T1000 (cell line): ENCODE measurements at places on chromosomes 16 and 17.

- DNase-seq, result no peak
Observed at GRCh38 chr16:69589434-69590269, 23.9 kb downstream of the NFAT5 start.

DNA sequence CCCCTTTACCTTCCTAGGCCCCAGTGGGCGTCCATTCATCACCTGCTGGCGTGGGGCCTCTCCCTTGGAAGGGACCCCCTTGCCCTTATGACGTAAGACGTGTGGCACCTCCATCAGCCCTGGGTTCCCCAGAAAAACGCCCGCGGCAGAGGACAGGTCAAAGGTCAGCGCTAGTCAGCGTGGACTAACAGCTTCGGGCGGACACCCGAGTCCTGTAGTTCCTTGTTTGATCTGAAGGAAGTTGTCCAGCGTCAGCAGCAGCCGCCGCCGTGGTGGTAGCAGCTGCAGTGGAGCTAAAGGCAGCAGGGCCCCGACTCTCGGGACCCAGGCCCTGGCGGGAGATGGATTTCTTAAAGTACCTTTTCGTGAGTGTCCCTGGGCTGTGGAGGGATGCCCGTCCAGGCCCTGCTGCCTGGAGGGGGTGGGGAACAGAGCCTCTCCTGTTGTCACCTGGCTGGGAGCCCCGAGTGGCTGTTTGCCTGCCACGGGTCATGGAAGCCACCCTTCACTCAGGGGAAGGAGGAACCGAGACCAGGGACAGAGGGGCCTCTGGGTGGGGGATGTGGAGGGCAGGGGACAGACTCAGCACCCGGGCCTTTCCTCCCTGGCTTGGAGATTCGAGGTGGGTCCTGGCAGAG, 123.6 kb downstream of the OR1D5 start:
- DNase-seq, result no peak

DNA sequence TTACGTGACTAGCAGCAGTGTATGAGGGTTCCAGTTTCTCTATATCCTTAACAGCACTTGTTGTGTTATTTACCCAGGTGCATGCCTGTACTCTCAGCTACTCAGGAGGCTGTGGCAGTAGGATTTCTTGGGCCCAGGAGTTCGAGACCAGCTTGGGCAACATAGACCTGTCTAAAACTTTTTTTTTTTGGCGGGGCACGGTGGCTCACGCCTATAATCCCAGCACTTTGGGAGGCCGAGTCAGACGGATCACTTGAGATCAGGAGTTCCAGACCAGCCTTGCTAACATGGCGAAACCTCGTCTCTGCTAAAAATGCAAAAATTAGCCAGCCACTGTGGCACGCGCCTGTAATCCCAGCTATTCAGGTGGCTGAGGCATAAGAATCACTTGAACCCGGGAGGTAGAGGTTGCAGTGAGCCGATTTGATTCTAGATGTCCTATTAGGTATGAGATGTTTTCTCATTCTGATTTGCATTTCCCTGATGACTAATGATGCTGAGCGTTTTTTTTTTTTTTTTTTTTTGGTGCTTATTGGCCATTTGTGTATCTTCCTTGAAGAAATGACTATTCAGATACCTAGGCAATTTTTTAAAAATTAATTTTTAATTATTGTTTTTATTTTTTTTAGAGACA, 13.4 kb downstream of the CASC3 start:
- no peak for DNase-seq

- no peak for DNase-seq
Observed at GRCh38 chr16:9061358-9061813, 30.1 kb upstream of the HAPSTR1 start.

DNA sequence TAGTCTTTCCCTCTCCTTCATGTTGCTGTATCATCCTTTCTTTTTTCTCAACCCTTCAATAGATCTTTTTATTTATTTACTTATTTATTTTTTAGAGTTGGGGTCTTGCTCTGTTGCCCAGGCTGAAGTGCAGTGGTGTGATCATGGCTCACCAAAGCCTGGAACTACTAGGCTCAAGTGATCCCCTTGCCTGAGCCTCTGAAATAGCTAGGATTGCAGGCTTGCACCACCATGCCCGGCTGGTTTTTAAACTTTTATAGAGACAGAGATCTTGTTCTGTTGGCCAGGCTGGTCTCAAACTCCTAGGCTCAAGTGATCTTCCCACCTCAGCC, 51.7 kb downstream of the SNX29 start:
- DNase-seq, result no peak

DNA sequence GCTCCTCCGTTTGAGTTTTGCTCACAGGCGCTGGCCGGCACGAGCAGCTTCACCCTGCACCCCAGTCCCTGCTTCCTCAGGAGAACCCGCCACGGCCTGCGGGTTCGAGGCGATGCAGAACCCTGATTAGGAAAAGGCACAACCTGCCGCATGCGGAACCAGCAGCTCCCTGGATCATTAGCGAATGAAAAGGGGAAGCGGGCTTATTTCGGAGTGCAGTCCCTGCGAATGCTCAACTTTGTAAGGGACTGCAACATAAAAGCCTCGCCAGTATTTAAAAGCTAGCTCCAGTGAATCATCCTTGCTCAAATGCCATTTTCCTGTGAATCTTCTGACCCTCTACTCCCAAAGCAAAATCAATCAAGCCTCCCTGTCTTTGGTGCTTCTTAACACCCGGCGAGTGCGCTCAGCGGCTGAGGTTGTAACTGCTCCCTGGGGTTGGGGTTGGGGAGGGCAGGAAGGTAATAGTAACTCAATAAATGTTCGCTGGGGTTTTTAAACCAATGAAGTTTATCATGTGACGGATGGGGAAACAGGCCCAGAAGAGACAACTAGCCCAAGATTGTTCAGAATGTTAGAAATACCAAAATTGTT, 678 bp upstream of the AKAP10 start:
- DNase-seq, result no peak

DNA sequence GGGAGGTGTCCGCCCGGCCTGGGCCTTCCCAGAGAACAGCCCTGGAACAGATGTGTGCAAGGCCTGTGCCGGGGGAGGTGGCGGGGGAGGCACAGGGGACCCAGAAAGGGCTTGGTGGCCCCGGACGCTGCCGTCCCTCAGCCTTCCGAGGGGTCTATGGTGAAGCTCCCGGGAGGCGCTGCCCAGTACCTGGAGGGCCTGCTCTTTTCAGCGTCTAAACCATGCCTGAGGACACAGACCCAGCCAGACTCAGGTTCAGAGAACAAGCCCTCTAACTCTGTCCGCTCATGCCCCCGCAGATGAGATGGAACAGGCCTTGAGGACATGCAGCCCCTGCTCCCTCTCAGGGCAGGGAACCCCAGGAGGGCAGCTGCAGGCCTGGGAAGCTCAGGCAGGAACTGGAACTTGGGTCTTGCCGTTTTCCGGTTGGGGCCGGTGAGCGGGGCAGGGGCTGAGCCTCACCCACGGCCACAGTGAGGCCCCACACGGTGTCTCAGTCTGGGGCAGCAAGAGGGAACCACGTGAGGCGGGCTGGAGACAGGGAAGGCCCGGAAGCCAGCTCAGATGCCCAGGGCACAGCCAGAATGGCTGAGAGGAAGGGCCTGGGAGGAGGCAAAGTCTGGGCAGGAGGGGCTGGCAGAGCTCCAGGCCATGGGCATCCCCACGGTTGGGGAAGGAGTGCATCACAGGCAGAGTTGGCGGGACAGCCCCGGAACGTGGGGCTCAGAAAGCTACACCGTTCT, 12.5 kb downstream of the SLC16A3 start:
- DNase-seq, result peak; percentile 81

DNA sequence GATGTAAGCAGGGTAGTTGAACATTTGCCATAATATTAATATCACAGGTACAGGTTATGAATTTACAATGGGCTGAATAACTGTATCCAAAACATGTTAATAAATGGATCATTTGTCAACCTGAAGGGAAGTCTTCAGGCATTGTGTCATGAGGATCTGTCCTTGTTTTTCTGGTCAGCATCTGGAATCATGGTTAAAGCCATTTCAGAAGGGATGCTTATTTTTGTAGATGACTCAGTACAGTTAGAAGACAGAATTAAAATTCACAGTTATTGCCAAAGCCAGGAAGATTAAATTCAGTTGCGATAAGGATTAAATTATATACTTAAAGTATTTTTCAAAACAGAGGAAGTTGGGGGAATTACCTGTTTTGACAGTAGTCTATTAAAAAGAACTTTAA, 8.0 kb downstream of the PSMD11 start:
- DNase-seq, result no peak

DNA sequence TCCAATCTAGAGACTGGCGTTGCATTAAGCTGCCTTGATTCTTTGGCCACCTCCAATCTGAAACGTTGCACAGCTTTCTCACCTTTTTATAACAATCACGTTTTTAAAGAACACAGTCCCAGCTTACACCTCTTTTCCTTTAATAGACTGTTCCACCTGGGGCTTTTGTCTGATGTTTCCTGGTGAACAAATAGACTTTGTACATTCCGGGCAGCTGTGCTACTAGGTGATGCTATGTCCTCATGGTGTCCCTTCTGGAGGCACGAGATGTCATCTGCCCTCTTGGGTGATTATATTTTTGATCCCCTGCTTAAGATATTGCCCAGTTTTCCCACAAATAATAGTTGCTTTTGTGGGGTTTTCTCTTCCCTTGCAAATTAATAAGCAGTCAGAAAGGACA, 225.5 kb downstream of the SOX9 start:
- no peak for DNase-seq

DNA sequence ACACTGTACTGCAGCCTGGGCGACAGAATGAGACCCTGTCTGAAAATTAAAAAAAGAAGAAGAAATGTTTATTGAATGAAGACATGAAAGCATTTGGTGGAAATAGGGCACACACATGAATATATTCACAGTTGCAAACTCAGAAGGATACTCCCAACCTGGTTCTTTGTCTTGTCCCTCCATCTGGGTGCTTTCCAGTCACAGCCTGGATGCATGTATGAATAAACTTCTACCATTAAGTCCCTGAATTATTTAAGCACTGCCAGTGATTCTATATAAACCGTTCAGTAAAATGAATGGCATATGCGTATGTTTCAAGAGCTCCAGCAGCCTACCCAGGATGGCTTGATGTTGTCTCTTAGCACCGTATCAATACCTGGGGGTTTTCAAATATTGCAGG, 591.1 kb downstream of the WWOX start:
- no peak for DNase-seq

- DNase-seq, result no peak
Observed at GRCh38 chr16:89084814-89085612, 8.6 kb upstream of the ACSF3 start.

DNA sequence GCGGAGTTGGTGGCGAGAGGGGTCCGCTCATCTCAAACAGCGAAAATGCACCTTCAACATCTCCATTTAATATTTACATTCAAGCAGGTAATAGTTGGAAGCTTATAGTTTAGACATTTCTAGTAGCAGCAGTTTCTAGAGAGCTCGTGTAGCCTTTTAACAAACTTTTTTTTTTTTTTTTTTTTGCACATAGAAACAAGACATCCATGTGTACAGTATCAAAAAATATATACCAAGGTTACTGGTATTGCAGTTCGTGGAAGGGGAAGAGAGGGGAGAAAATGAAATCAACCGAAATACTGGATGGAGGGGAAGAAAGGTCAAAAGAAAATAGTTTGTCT, 6.2 kb downstream of the CBX4 start:
- no peak for DNase-seq

- no peak for DNase-seq
Observed at GRCh38 chr17:41507315-41507880, 2.0 kb upstream of the KRT13 start.

DNA sequence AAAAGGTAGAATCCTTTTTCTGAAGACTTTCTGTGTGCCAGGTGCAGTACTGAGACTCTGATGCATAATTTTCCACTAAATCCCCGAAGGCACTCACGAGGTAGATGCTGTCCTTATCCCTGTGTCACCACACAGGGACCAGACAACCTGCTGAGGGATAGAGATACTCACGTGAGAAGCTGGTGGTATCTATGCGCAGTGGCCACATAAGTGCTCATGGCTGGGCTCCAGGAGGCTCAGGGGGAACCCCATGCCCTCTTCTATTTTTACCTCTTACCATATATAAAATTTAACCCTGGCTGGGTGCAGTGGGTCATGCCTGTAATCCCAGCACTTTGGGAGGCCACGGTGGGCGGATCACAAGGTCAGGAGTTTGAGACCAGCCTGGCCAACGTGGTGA, 38.3 kb downstream of the NT5M start:
- no peak for DNase-seq

DNA sequence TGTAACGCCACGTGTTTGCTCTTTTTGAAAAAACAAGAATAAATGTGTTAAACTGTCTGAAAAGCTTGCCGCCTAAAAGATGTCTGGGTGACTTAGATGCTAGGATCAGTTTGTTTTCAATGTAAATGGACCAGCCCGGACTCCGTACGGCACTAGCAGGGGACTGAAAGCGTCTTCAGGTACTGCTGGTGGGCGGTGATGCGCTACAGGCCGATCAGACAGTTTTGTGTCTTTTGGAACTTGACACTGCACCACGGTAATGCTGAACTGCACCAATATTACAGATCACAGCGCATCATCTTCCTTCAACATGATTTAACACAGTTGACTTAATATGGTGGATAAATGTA, 727 bp upstream of the MBTPS1 start:
- DNase-seq, result no peak

GRCh38 chr16:48901712-48902374, 291.9 kb upstream of the N4BP1 start:
- no peak for DNase-seq

- peak; percentile 25 for DNase-seq
Observed at GRCh38 chr16:74936902-74937560, 47.9 kb downstream of the WDR59 start.

DNA sequence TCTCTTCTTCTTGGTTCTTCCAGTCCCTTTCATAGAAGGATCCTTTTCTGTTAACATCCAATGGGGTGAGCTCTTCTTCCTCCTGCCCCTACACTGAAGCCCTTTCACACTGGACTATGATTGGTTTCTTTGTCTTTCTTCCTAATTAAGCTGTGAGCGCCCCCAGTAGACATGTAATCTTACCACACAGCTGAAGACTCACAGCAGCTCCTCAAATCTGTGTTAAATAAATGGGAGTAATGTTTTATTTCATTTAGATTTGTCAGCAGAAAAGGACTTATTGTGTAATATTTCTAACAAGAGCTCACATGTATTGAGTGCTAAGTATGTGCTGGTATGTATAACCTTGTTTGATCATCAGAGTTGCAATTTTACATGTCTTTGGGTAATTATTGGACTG, 55.7 kb downstream of the TOX3 start:
- no peak for DNase-seq

DNA sequence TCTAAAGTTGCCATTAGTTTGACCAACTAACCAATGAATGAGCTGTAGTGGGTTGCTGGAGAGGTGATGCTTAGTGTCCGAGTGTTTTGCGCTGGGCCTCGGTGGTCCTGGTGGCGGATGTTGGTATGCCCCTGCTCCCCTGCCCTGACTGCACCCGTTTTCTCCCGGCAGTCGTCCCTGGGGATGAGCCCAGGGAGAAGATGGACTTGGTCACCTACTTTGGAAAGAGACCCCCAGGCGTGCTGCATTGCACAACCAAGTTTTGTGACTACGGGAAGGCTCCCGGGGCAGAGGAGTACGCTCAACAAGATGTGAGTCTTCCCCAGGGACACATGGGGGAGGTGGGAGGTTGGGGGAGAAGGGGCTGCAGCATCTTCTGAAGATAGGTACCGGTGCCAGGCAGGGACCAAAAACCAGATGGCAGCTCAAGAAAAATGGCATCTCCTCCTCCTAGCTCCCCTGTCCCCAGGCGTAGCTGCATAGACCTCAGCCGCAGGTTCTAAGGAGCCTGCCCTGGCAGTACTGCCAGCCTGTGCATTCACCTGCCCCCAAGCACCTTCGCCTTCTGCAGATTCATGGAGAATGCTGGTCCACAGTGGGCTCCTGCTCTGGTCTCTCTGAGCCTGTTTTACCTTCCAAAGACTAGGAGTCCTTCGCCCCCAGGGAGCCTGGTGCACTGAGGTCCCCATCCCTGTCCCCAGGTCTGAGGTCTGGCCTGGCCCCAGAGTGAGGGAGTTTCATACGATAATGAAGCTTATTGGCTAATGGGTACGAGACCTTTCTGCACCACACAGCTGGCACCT, 5.3 kb downstream of the CNP start:
- DNase-seq, result no peak
